ENCODE measurements at places on chromosomes 2 and 18.

DNA sequence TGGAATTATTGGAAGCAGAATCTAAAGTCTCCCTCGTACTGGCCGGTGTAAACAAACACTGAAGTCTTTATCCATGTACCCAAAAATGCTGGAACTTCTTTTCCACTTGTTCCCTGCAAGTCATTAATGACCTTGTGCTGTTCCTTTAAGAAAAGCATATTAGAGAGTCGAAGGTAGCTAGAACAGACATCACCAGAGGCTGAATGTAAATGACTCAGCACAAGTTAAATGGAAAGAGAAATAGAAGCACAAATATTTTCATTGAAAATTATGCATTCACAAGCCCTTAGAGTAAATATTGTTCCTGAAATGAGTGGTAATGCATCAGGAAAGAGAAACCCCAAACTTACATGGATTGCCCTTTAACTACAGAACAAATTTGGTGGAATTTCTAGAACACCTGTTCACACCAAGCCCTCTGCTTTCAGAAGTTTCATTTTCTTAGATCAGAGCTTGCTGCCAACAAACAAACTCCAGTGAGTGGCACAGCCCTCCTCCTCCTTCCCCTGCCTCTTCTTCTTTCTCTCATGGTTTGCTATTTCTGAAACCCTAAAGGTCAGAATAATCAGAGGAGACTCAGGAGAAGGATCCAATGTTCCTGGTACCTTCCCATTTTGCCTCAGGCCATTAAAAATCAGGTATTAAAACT is 264.3 kb downstream of the TXNL1 start:
- no peak for DNase-seq

DNA sequence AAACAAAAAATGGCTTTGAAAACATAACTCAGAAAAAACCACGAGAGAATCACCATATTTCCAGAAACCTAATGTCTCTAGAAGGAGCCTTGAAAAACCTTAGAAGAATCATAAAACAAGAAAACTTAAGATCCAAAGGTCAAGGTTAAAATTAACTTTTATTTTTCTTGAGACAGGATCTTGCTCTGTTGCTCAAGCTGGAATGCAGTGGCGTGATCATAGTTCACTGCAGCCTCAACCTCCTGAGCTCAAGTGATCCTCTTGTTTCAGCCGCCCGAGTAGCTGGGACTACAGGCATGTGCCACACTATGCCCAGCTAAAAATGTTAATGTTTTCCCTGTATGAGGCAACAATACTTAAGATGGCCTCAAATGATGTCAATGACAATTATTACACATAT is 254.2 kb upstream of the SESTD1 start:
- DNase-seq, result no peak

DNA sequence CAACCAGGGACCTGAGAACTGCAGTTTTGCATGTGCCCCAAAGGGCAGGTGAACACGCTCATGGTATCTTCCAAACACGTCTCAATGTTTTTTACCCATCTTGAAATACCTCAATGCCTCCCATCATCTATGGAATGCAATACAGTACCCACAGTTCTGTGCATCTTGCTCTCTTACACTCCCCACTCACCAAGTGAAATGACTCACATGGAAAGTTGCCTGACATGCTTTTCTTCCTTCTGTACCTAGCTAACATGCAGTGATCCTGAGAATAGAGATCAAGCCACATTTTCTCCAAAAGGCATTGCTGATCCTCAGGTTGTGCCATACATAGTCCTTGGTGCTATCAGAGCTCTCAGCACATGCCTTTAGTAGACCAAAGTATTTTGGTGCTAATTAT is 373.9 kb downstream of the GPD2 start:
- DNase-seq, result no peak

- no peak for DNase-seq
Measured at GRCh38 chr2:168691221-168691620, 111.2 kb upstream of the NOSTRIN start.

DNA sequence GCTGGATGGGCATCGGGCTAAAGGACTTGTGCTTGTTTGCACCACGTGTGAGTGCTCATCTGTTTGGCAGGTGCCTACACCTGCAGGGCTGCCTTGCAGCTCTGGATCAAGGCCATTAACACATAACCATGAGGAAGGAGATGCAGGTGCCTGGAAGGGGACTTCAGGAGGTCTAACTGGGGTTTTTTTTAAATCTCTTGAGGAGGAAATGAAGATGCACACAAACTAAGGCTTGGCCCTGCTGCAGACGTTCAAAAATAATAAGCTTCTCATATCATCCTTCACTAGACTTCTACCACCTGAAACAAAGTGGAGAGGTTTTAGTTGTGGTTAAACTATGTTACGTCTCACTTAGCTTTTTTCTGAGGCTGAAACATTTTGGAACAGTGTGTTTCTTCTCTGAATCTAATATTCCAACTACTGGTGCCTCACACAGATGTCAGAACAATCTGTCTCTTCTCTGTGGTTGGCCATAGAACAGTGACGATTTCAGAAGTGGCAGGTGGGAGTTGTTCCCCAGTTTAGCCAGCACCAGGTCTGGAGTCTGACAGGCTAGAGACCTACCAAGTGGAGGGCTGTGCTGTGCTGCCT is 36.5 kb downstream of the BCL2L11 start:
- DNase-seq, result no peak

GRCh38 chr2:63364866-63365265 is 223.4 kb downstream of the WDPCP start:
- no peak for DNase-seq

GRCh38 chr2:66901344-66901743 is 466.4 kb downstream of the MEIS1 start:
- DNase-seq, result no peak

DNA sequence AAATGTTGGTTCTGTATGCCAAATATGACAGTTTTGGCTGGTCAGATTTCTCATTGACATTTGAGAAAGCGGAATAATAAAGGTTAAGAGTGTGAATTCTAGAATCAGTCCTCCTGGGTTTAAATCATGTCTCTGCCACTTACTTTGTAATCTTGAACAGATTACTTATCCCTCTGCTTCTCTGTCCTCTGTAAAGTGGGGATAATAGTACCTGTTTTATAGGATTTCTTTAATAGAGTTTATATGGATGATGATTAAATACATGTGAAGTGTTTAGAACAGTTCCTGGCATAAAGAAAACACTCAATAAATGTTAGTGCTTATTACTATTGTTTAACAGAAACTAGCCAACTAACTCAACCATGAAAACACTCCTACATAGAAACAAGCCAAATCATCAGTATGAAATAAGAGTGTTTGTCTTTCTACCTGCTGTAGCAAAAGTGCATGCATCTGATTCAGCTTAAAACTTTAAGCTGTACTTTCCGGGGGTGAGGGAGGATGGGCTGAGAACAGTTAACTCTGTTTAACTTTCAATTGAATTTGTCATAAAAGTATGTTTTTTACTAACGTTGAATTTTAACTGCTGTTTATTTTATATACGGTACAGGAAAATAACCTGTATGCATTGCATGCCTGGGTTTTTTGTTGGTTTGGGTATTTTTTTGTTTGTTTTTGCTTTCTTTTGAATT is 6.8 kb downstream of the HTR2B start:
- no peak for DNase-seq

GRCh38 chr2:147718831-147719230 is 126.0 kb upstream of the ACVR2A start:
- DNase-seq, result no peak

DNA sequence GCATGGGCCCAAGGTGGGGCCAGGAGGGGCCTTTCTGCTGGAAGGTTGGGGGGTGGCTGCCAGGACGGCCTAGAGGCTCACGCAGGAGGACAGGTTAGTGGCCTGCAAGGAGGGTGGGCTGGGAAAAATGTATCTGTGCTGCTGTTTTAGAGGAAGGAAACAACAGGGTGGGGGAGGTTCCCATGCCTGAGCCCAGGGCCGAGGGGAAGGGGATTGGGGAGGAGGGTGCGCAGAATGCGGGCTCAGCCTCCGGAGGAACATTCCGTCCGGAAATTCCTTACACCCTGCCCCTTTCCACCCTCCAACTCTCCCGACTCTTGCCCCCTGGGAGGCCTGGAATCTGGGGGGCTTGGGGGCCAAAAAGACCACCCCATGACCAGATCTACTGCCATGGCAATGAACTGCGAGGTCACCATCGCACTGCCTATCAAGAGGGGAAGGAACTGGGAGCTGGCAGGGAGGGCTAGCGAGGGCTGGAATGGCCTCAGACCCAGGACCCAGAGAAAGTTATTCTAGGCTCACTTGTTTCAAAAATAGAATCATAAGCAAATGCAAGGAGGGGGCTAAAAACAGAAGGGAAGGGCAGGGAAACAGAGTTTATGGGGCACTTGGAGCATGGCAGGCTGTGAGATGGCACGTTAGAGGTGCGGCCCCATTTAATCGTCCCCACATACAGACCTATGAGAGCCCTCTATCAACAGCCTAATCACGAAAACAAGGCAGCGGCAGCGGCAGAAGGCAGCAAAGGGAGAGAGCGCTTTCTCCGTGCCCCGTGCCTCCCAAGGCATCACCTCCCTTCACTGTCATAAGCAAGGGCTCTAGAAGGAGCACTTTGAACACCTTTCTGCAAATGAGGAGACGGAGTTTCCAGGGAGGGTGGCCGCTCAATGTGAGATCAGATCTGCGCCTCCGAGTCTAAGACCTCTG is 90.4 kb downstream of the TNS1 start:
- DNase-seq, result no peak

- no peak for DNase-seq
Measured at GRCh38 chr2:149735237-149735958, 147.8 kb upstream of the MMADHC start.

DNA sequence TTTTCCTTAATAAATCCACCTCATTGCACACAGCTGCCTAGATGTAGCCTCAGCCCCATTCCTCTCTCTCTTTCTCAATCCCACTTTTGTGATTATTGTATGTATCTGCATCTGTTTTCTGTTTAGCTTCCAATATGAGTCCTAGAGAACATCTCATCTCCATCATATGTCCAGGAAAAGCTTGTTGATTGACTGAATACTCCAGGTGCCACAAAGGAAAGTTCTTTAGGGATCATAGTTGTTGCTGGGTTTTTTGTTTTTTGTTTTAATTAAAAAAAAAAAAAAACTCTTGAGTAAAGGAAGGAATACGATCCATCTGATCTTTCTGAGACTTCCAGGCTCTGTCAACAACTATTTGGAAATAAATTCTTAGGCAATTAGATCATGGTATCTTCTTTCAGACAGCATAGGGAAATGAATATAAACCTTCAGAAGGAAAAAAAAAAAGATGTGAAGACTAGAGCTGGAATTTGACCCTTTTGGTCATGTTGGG is 42.5 kb downstream of the KIAA2012 start:
- DNase-seq, result no peak

- no peak for DNase-seq
Measured at GRCh38 chr18:8899000-8899399, 193.6 kb downstream of the MTCL1 start.

DNA sequence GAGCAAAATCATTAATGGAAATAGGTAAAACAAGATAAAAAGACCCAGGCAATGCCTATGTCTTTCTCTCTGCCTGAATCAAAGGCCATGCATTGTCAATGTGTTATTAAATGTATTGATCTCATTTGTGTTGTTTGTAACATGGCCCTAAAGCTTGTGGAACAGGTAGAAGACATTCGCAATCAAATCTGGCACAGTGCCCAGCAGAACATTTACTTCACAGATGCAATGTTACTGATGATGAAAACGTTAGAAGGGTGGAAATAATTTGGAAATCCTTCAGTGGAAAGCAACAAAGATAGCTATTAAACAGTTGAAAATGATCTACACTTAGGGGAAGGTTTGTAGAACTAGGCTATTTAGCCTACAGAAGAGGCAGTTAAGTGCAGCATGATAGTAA is 368.2 kb downstream of the EPHA4 start:
- DNase-seq, result no peak

- no peak for DNase-seq
Measured at GRCh38 chr2:97910403-97911205, 85.1 kb downstream of the TMEM131 start.

DNA sequence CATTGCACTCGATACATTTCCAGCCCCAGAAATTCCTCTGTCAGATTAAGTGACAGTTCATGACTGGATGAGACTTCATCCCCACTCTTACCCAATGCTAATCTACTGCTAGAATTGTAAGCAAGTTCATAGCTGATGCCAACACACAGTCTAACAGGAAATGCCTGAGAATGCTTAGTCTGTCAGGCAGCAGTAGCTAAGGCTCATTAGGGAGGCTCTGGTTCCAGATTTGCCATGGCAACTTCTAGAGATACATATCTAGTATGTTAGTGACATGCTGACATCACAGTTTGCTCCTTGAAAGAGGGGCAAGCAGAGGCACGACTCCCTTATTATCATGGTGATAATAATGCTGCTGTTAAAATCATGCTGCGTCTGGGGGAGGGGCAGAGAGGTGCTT is 198.4 kb downstream of the RBM43 start:
- DNase-seq, result no peak

DNA sequence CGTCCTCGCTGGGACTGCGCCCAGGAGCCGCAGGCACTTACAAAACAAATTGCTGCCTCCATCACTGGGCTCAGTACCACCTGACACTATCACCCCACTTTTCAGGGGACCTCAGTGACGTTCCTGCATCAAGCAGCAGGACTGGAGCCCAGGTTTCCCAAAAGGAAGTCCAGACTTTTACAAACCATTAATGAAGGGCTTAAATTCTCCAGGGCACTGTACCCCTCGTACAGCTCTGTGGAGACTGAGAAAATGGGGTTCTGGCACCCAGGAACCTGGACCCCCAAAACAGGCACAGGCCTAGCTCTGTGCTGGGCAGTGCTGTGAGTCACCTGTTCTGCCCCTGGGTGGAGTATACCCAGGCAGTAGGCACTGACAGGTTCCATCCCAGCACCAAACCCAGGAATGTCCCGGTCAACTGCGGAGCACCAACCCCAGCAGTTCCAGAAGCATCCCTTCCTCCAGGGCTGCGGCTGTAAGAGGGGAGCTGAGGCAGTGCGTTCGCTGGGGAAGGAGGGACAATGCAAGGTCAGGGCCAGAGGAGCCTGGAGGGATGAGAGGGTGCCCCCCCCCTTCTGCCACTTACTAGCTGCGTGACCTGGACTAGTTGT is 24.6 kb upstream of the NOTO start:
- no peak for DNase-seq

DNA sequence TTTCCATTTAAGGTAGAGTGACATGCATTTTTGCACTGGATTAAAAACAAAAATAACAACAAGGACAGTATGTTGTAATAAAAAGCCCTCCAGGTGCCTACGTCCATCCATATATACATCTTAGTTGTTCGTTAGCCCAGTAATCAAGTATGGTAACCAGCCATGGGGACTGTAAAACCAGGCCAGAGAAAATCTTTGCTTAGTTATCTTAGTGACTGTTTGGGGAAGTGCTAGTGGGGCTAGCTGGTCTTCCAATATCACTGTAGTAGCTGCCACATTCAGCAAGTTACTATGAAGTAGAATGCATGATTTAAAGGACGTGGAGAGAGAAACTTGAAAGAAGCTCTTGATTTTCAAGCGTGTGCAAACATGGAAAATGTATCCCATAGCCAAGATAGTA is 95.9 kb upstream of the STON1 start:
- DNase-seq, result no peak

Data from GM12878 (cell line).